ENCODE measurements at places on chromosomes 16 and 17.
A peak's percentile ranks its signal among the peaks of the same experiment; 100 is the strongest.

DNA sequence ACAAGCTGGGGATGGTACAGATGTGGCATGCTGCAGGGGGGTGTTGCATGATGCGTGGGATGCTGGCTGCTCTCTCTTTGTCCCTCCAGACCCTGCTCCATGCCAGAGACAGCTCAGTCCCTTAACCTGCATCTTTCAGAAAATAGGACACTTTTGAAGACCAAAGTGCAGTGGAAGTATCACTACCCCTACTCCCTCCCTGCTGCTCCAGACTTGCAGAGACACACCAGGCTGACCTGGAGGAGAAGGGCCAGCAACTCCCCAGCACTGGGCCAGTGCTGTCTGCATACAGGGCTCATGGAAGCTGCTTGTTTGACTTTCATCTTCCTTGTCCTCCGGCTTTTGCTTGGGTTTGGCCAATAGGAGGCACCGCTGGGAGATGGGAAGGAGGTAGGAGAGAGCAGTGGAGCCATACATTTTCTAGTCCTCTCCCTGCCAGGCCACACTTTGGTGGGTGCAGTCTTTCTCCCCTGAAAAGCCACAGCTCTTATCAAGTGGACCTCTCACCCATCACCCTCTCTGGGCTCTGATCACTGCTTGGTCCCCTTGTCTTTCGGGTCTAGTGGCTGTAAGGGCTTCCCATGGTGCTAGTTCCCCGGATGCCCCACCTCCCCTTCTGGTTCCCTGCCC is 46.1 kb upstream of the NKD1 start:
- no peak for DNase-seq

GRCh38 chr16:14102925-14103720 is 32.0 kb downstream of the MRTFB start:
- no peak for DNase-seq

DNA sequence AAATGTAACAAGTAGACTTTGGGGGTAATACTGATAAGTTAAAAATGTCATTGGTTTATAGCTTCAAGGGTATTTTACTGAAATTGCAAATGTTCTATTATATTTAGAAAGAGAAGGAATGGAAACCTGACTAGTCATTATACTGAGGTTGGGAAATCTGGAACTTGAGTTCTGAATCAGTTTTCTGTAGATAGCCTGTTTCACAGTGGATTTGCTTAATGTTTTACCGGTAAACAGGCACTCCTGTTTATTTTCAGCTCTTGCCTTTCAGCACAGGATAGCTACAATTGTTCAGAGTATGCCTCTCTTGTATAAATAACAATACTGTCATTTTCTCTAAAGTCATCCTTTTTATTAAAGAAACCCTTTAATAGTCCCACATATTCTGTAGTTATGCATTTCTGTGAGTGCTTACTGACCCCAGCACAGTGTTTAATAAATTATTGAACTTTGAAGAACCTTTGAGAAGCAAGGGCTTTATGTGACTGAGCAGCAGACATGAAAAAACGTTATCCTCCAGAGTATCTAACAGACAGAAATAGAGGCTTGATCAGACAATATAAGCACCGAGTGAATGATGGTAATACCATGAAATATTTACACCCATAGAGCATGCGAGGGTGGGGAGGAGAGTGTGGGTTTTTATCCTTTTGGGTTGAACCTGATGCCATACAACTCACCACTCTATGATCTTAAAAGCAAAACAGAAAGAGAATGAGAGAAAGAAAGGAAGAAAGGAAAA is 58.2 kb downstream of the FTO start:
- no peak for DNase-seq

- DNase-seq: no peak
Measured at GRCh38 chr17:41664587-41665565, 23.8 kb upstream of the EIF1 start.

GRCh38 chr17:75087558-75088453 is at the start of gene SLC16A5:
Gene SLC16A5, plus strand, starts transcription at chr17:75087954. Its CDS starts 5,683 bp downstream, at chr17:75093637.
- DNase-seq: peak; percentile 51

DNA sequence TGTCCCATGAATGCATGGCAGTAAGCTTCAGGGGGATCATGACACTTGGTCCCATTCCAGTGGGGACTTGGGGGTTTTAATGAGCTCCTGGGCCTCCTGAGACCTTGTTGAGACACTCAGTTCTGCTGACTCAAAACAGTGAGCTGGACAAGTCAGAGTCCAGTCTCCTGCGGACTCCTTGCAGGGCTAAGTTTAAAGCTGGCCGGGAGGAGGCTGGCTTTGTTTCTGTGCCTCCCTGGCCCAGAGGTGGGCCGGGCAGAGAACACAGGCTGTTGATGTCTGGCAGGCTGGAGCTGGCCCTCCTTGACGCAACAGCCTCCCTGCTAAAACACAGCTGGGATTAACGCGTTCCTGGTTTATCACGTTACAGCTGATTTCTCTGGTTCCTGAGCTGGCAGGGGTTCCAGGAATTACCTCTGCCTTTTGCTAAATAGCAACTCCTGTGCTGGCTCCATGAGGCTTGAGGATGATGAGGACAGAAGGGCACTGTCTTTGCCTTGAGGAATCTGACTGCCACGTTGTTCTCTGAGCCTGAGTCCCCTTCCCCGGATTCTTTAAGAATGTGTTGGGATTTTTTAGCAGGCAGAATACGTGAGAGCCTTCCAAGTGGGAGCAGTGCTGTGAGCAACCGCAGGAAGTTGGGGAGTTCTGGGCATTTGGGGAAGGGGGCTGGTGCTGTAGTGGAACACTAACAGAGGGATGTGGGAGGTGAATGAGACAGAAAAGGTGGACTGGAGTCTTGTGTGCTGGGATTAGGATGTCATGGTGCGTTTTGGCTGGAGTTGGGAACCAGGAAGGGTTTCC is 2.0 kb downstream of the GPT2 start:
- no peak for DNase-seq

GRCh38 chr16:78494674-78495073 is 395.2 kb downstream of the WWOX start:
- DNase-seq: no peak

GRCh38 chr17:44197980-44198720 is 1.5 kb downstream of the ATXN7L3 start:
- peak; percentile 79 for DNase-seq

- DNase-seq: no peak
Measured at GRCh38 chr17:39028690-39029089, 61.5 kb upstream of the FBXO47 start.

DNA sequence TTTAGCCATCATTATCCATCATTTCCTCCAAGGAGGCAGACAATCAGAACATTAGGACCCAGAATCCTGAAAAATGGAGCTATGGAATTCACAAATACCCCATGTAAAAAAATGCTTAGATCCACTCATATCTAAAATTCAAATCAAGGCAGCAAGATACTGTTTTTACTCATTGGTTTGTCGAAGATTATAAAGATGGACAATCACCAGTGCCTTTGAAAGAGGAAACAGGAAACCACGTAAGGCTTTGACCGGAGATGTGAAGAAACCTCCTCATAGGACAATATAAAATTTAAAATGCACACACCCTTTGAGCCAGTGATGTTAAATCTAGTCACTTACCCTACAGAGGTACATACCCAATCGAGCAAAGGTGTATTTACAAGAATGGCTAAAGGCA is 130.0 kb downstream of the XYLT1 start:
- peak; percentile 36 for DNase-seq

GRCh38 chr17:70215656-70216055 is 46.3 kb downstream of the KCNJ2 start:
- no peak for DNase-seq

DNA sequence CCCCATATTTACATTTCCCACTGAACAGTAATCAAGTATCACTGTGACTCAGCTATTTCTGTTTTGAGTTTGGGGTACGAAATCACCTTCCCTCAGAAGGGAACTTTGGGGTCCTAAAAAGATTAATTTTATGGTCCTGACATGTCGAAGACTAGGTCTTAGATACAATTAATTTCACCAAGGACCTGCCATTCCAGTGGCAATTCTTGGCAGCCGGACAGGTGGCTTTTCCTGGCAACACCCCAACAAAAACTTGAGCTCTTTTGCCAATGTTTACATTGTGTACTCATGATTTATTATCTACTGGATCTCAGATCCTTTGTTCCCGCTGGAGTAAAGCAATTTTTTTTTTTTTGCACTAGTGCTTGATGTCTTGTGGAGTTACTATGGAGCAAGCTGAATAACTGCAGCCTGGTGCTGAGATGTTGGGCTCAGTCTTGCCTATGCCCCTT is 14.4 kb downstream of the SLFN5 start:
- no peak for DNase-seq

GRCh38 chr17:28480799-28481571 is 7.5 kb downstream of the SLC13A2 start:
- no peak for DNase-seq

DNA sequence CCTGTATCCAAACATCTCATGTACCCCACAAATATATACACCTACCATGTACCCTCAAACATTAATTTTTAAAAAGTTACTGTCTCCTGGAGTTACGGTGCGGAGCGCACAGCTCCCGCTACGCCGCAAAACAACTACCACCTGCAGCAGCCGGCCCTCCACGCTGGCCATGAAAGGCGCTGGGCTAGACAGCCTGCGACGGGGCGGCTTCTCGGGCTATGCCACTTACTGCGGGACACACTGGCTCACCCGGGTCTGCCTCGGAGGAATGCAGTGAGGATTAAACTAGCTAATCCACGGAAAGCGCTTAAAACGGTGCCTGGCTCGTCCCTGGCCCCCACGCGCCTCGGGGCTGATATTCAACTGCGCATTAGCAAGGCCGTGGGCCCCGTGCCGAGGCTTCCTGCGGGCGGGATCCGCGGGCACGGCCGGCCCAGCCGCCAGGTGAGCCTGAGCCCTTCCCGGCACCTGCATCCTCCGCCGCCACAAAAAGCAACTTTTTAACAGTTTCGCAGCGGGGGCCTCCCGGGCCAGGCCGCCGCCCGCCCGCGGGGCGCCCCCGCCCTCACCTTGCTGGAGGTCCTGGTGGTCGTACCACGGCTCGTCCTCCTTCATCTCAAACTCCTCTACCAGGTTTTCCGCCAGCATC is 633 bp downstream of the CDR2 start:
- peak; percentile 47 for DNase-seq

DNA sequence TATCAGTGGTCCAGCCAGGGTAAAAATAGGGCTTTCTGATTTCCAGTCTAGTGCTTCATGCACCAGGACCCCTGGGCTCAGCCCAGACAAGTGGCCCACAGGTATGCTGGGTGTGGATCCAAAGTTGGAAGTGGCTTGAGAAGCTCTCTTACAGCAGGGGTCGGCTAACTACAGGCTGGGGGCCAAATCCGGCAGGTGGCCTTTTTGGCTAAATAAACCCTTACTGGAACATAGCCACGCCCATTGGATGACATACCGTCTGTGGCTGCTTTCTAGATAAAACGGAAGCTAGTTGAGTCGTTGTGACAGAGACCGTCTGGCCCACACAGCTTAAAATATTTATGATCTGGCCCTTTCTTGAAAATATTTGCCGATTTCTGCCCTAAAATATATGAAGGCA is 119.0 kb upstream of the CDC42EP4 start:
- DNase-seq: peak; percentile 2

DNA sequence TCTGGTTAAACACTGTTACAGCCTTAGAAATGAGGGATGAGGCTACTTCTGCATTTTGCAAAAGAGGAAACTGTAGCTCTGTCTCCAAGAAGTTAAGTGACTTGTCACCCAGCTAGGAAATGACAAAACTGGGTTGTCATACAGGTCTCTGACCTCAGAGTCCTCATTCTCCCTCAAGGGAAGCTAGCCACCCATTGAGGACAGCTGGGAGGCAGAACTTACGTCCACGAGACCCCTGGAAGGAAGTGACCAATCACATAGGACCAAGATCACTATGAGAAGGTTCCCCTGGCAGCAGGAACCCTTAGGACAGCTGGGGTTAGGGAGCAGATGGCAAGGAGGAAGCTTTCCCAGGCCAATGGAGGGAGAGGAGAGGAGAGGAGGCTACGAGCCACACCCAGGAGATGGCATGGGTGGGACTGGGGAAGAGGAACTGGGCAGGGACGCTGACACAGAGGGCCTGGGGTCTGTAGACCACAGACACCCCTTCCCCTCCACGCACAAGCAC is 11.2 kb downstream of the METTL22 start:
- no peak for DNase-seq

- no peak for DNase-seq
Measured at GRCh38 chr16:66719246-66719645, 22.7 kb upstream of the CMTM4 start.

DNA sequence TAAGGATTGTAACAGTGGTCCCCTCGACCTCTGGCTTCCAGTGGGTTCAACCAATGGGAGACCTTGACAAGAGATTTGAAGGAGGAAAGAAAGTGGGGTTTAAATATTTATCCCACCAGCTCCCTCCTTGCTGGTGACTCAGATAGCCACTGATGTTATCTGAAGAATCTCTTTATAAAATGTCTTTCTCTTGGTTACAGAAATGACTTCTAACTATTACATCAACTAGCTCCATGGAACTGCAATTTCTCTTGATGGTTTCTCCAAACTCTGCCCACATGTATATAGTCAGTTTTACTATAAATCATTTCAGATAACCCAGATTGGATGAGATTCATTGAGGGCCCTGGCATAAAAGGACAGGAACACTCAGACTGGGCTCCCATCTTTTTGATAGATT is 920.2 kb upstream of the SOX9 start:
- no peak for DNase-seq

- no peak for DNase-seq
Measured at GRCh38 chr17:81491181-81491581, 21.4 kb downstream of the ACTG1 start.

GRCh38 chr16:56743840-56744239 is 13.9 kb downstream of the NUP93 start:
- DNase-seq: no peak

GRCh38 chr17:32142038-32142856 is at the start of gene RHOT1:
Gene RHOT1, plus strand, starts transcription at chr17:32142502. Its CDS starts 191 bp downstream, at chr17:32142693.
- DNase-seq: peak; percentile 80

DNA sequence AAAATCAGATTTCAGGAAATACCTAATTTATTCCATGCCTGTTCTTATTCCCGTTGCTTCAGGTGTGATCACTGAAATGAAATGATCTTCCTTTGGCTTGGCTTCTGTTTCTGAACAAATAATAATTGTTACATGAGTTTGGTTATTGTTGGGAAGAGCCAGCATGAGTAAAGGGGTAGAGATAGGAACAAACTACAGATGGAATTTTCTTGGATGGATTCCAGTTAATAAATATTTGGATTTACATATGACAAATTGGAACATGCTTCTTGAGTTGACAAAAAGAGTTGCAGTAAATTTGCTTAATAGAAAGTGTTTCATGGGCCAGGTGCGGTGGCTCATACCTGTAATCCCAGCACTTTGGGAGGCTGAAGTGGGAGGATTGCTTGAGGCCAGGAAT is 28.2 kb downstream of the TAC4 start:
- DNase-seq: no peak

- DNase-seq: no peak
Measured at GRCh38 chr16:89334461-89334860, 117.0 kb downstream of the ZNF778 start.

- DNase-seq: peak; percentile 46
Measured at GRCh38 chr17:83124871-83125514, 45.6 kb downstream of the METRNL start.

DNA sequence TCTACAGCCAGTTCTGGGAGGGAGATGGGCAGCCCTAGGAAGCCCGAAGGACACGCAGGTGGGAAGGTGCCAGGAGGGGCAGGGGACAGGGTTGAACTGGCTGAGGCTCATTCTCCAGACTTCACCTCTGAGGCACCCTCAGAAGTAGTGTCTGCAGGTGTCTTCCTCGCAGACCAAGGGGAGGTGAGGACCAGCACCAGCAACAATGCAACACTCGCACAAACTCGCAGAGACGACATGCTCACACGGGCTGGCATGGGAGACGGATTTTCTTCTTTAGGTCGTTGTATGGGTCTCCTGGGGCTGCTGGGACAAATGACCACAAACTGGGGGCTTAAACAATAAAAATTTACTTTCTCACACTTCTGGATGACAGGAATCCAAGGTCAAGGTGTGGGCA is 132.2 kb upstream of the FOXF1 start:
- no peak for DNase-seq
